ENCODE measurements at places on chromosomes 2 and 18. TPM values are rescaled to one million over a fixed set of nuclear protein-coding genes. Genes with fewer than 3 reads are reported as not detected.

AQP4 gene
- total RNA-seq: not detected

PSMA8 gene
- total RNA-seq: not detected

CYS1 gene
- 1.3 TPM for total RNA-seq

TNFAIP6 gene
- total RNA-seq: 1.7 TPM

CPS1 gene
- 9.2 TPM for total RNA-seq

ALKAL2 gene
- total RNA-seq: not detected

Measured in A549 treated with CORT108297 at 1 μM for 4 hours (cell line).